ENCODE measurements at places on chromosomes 16 and 17. TPM values are rescaled to one million over a fixed set of nuclear protein-coding genes. Genes with fewer than 3 reads are reported as not detected.
A peak's percentile ranks its signal among the peaks of the same experiment; 100 is the strongest.

DNA sequence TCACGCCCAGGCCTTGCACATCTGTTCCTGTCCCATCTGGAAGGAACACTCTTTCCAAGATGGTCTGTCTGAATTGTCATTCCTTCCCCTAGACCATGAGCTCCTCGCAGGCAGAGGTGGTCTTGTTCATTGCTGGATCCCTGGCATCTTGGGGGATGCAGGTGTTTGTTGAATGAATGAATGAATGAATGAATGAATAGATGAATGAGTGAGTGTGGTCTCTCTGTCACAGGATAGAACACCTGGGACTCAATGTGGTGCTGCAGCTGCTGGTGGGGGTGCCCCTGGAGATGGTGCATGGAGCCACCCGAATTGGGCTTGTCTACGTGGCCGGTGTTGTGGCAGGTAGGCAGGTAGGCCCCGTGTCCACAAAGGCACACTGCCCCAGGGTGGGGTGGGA, 32.2 kb downstream of the RHBDL3 start:
- H3K27me3 ChIP-seq, result no peaks in the 10 kb centered on the region
- H3K36me3 ChIP-seq, result no peaks in the 10 kb centered on the region
- H3K4me3 ChIP-seq, result no peak overlapping the region
- no peak for DNase-seq
- no peaks in the 10 kb centered on the region for H3K4me1 ChIP-seq

- H3K4me1 ChIP-seq, result no peaks in the 10 kb centered on the region
- H3K36me3 ChIP-seq, result no peaks in the 10 kb centered on the region
- no peaks in the 10 kb centered on the region for H3K27me3 ChIP-seq
- H3K27ac ChIP-seq, result no peak overlapping the region
- DNase-seq, result no peak
- H3K4me3 ChIP-seq, result no peak overlapping the region
Measured at GRCh38 chr17:16923904-16924695, 47.8 kb downstream of the TNFRSF13B start.

GRCh38 chr16:9706217-9706836, 475.9 kb downstream of the GRIN2A start:
- no peak for DNase-seq
- H3K36me3 ChIP-seq, result no peaks in the 10 kb centered on the region
- H3K4me3 ChIP-seq, result no peak overlapping the region

DNA sequence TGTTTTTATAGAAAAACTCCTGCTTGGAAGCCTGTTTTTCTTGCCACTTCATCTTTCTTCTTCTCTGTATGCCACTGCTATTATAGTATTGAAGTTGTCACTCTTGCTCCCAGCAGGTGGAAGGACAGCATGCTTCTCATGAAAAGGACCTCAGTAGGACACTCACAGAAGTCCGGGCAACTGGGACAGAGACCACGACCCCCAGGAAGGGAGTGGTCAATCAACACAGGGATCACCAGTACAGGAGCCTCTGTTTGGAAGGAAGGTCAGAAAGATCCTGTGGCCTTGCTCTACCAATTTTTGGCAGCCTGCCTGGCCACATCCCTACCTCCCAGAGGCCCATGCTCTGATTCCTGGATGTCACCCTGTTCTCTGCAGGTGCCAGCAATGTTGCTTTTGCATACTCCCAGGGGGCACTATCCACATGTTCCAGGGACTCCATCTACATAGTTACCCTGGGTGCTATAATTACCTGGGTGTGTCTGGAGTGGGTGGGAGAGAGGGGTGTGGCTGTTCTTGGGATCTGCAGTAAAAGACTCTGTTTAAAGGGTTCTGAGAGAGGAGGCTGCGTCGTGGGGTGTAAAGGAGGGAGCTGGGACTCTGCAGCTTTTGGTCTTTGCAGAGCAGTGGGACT, 13.7 kb upstream of the AKAP10 start:
- DNase-seq, result no peak
- H3K4me1 ChIP-seq, result peaks cover 3% of the 10 kb centered on the region

DNA sequence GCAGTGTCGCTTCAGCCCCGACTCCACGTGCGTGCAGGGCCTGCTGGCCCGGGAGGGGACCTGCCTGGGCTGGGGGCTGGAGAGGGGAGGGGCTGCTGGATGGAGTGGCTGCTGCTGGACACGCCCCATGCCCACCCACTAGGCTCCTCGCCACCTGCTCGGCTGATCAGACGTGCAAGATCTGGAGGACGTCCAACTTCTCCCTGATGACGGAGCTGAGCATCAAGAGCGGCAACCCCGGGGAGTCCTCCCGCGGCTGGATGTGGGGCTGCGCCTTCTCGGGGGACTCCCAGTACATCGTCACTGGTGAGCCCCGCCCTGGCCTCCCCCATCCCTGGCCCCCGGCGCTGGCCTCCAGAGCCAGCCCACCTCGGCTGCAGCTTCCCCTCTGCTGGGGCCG, 2.4 kb downstream of the BRICD5 start:
- H3K4me1 ChIP-seq, result peaks cover 48% of the 10 kb centered on the region
- no peak overlapping the region for H3K4me3 ChIP-seq
- H3K36me3 ChIP-seq, result no peaks in the 10 kb centered on the region

- no peak overlapping the region for H3K4me3 ChIP-seq
- H3K36me3 ChIP-seq, result peaks cover 76% of the 10 kb centered on the region
- H3K4me1 ChIP-seq, result no peaks in the 10 kb centered on the region
- DNase-seq, result no peak
Measured at GRCh38 chr17:44402564-44403172, 13.2 kb upstream of the ITGA2B start.

- H3K27ac ChIP-seq, result no peak overlapping the region
- no peaks in the 10 kb centered on the region for H3K27me3 ChIP-seq
- no peak for DNase-seq
- H3K4me3 ChIP-seq, result no peak overlapping the region
Measured at GRCh38 chr17:17931159-17931558, 41.0 kb downstream of the TOM1L2 start.

- peak overlapping the region; percentile 88 for H3K4me3 ChIP-seq
- peak overlapping the region; percentile 92 for H3K27ac ChIP-seq
- H3K27me3 ChIP-seq, result no peaks in the 10 kb centered on the region
- peak; percentile 37 for DNase-seq
- peaks cover 36% of the 10 kb centered on the region for H3K4me1 ChIP-seq
Measured at GRCh38 chr17:81551458-81552243, 502 bp downstream of the FAAP100 start.

- peaks cover 81% of the 10 kb centered on the region for H3K36me3 ChIP-seq
- H3K27ac ChIP-seq, result peak overlapping the region; percentile 36
- no peak overlapping the region for H3K4me3 ChIP-seq
Measured at GRCh38 chr17:77212833-77213777, 72.3 kb downstream of the SEC14L1 start.

- no peaks in the 10 kb centered on the region for H3K36me3 ChIP-seq
- H3K27ac ChIP-seq, result no peak overlapping the region
- DNase-seq, result no peak
- no peaks in the 10 kb centered on the region for H3K27me3 ChIP-seq
Measured at GRCh38 chr16:49250689-49251088, 30.9 kb downstream of the CBLN1 start.

DNA sequence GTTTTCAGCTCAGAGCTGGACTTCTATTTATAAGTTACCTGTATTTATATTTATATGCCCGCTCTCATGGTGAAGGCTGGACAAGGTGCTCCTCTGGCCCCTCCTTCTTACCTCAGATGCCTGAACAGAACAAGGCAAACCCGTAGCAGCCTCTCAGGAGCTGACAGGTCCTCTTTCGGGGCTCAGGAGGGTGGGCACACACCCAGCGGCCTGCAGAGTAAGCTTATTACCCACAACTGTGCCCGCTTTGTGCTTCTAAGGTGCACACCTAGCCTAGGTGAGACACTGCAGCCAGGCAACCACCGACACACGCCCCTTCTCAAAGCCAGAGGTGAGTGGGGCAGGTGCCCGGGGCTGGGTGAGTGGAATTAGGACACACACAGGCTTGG, 5.3 kb downstream of the NKIRAS2 start:
- H3K4me1 ChIP-seq, result peaks cover 29% of the 10 kb centered on the region
- H3K36me3 ChIP-seq, result no peaks in the 10 kb centered on the region
- H3K27me3 ChIP-seq, result no peaks in the 10 kb centered on the region
- DNase-seq, result no peak
- H3K27ac ChIP-seq, result peak overlapping the region; percentile 64
- H3K4me3 ChIP-seq, result no peak overlapping the region

- no peak for DNase-seq
- H3K27me3 ChIP-seq, result no peaks in the 10 kb centered on the region
- peak overlapping the region; percentile 87 for H3K27ac ChIP-seq
- H3K36me3 ChIP-seq, result no peaks in the 10 kb centered on the region
- H3K4me3 ChIP-seq, result no peak overlapping the region
Measured at GRCh38 chr16:72995151-72995881, 52.6 kb downstream of the ZFHX3 start.

DNA sequence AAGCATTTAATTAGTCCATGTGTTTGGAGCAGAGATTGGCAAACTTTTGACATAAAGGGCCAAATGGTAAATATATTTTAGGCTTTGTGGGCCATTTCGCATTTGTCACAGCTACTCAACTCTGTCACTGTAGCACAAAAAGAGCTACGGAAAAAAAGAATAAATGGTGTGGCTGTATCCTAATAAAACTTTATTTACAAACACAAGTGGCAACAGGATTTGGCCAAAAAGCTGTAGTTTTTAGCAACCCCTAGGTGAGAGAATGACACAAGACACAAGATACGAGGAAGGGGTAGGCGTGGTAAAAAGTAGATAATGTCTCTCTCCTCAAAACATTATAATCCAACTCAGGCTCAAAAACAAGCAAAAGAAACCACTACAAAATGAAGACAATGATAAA, 66.5 kb downstream of the TTC19 start:
- DNase-seq, result no peak
- H3K27ac ChIP-seq, result no peak overlapping the region
- no peaks in the 10 kb centered on the region for H3K4me1 ChIP-seq
- no peaks in the 10 kb centered on the region for H3K27me3 ChIP-seq
- peaks cover 4% of the 10 kb centered on the region for H3K36me3 ChIP-seq

DNA sequence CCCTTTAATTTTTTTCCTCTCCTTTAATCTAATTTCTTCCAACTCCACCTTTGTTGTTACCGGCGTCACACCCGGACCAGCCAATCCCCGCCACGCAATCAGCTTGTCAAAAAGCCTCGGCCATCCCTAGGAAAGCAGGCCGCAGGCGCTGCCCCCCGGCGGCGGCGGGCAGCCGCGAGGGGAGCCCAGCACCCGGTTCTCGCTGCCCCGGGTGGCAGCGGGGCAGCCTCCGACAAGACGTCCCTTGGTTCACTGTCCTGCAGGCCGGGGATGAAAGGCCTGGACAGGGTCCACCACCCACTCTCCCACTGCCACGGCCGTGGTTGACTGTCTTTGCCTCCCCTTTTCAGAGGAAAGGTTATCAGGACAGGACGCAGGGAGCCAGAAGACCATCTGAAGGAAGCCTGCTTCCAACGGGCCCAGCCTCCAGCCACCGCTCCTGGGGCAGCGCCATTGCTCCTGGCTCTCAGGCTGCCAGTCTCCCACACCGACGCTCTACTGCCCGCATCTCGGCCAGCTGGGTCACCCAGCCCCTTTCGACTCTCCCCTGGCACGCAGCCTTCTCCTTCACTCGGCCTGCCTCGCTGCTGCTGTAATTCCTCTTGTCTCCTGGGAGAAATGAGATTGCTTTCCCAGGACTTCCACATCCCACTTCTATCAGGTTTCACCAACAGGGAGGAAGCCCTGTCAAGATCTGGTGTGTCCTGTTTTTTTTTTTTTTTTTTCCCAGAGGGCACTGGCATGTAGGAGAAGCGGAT, 2.8 kb upstream of the UBTF start:
- H3K27me3 ChIP-seq, result no peaks in the 10 kb centered on the region
- peak overlapping the region; percentile 100 for H3K27ac ChIP-seq
- H3K36me3 ChIP-seq, result no peaks in the 10 kb centered on the region
- H3K4me3 ChIP-seq, result peak overlapping the region; percentile 82

DNA sequence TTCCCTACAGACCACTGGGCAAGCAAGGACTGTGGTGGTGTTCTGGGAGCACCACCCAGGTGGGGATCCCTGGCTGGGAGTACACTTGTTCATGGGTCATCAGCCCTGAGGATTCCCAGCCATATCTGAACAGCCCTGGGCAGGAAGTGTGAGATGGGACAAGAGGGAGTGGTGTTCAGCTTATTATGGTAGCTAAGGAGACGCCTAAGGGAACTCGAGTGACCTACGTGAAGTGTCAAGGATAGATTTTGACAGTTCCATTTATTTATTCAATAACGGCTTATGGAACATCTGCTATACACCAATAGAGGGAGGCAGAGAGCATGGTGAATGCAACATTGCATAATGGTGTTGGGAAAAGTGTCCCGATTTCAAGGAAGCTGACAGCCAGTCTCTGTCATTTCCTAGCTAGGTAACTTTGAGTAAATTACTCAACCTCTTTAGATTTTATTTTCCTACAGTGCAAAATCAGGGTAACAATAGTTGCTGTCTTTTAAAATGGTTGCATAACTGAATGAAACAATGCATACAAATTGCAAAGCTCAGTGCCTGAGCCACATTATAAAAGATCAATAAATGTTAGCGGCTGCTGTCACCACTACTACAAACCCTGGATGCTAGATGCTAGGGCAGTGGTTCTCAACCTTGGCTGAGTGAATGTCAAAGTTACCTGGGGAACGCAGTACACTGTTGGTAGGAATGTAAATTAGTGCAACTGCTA, 534.1 kb downstream of the GRIN2A start:
- H3K4me1 ChIP-seq, result no peaks in the 10 kb centered on the region
- H3K4me3 ChIP-seq, result no peak overlapping the region
- H3K27ac ChIP-seq, result no peak overlapping the region
- no peak for DNase-seq
- H3K27me3 ChIP-seq, result no peaks in the 10 kb centered on the region

DNA sequence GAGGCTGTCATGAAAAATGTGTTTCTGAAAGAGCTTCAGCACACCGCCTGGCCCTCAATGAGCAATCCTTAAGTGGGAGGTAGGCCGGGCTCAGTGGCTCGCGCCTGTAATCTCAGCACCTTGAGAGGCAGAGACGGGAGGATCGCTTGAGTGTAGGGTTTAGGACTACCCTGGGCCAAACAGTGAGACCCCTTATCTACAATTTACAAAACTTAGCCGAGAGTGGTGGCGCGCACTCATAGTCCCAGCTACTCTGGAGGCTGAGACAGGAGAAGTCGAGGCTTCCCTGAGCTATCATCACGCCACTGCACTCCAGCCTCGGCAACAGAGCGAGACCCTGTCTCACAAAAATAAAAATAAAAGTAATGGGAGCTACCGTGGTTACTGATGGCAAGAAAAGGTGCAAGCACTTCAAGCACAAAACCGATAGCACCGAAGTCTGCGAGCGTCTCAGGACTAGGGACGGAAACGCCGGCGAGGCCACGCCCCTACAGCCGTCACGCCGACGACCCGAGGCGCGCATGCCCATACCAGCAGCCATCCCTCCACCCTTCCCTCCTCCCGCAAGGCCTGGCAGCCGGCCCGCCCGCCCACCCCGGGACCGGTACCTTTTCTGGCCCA, 607 bp downstream of the THUMPD1 start:
- no peaks in the 10 kb centered on the region for H3K27me3 ChIP-seq
- peak; percentile 85 for DNase-seq
- H3K36me3 ChIP-seq, result peaks cover 28% of the 10 kb centered on the region
- H3K4me3 ChIP-seq, result peak overlapping the region; percentile 100

- H3K36me3 ChIP-seq, result no peaks in the 10 kb centered on the region
- H3K4me1 ChIP-seq, result no peaks in the 10 kb centered on the region
- H3K27ac ChIP-seq, result no peak overlapping the region
- peaks cover 13% of the 10 kb centered on the region for H3K27me3 ChIP-seq
Measured at GRCh38 chr16:84610376-84610775, 7.5 kb downstream of the COTL1 start.

- H3K36me3 ChIP-seq, result no peaks in the 10 kb centered on the region
- H3K27me3 ChIP-seq, result no peaks in the 10 kb centered on the region
- DNase-seq, result no peak
- H3K27ac ChIP-seq, result peak overlapping the region; percentile 99
- H3K4me1 ChIP-seq, result peaks cover 54% of the 10 kb centered on the region
Measured at GRCh38 chr17:45896803-45897693, 2.7 kb downstream of the MAPT start.

Gene PRSS21
- total RNA-seq, result not detected

Gene GCGR
- not detected for total RNA-seq

Gene TOX3
- not detected for total RNA-seq

Gene RAB11FIP4
- 0.09 TPM for total RNA-seq

Gene PRSS22
- total RNA-seq, result not detected

Gene MT4
- not detected for total RNA-seq

Gene NPIPB9
- not detected for total RNA-seq

Gene SCARF1
- 6.6 TPM for total RNA-seq
